ENCODE measurements at places on chromosomes 4 and X. TPM values are rescaled to one million over a fixed set of nuclear protein-coding genes. Genes with fewer than 3 reads are reported as not detected.

- no peak for DNase-seq
Measured at GRCh38 chrX:133685822-133686221, 270.5 kb upstream of the GPC4 start.

DNA sequence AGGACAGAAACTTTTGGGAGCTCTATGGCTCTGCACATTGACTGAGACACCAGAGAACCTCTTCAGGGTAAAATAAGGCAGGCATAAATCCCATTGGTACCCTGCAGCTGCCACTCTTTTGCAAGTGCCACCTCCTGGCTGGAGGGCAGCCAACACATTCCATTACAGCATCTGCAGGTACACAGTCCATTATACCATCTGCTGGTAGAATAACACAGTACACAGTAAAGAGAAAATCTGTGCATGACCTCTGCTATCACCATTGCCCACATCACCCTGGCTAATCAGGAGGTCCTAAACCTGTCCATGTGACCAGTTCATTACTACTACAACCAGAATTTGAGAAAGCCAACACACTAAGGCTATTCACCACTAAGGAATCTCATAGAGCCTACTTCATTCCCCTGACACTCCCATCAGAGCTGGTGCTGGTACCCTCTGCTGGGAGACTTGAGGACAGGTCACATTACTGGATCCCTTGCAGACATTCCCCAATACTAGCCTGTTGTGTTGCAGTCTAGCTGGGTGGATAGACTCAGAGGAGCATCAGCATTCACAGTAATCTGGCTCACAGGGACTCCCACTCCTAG, 176.2 kb upstream of the TACR3 start:
- DNase-seq: no peak

- DNase-seq: no peak
Measured at GRCh38 chr4:70721747-70722146, at the start of gene RUFY3. RUFY3 (plus strand) TSS chr4:70721964; CDS start chr4:70722574, 610 bp downstream.

- no peak for DNase-seq
Measured at GRCh38 chr4:68257719-68258118, 12.2 kb upstream of the TMPRSS11B start.

DNA sequence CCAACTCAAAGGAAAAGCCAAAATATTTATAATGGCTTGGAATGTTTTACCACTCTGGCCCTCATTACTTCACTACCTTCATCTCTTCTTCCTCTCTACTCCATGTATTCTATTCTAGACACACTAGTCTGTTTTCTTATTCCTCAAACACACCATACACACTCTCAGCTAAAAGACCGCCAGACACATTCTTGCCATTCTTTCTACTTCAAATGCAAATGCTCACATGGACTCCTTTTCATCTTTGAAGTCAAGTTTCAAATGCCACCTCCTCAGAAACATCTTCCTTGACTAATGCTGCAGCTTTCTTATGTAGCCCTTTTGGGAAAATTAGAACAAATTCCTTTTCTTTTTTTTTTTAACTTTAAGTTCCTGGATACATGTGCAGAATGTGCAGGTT, 412.9 kb upstream of the FMR1 start:
- DNase-seq: no peak

Gene ODAPH
- not detected for total RNA-seq

Gene FAM9C
- total RNA-seq: not detected

Gene ZBTB49
- 4.2 TPM for total RNA-seq
